B cell (primary cell): ENCODE measurements at places on chromosomes 11 and 22.

GRCh38 chr11:67482275-67482826 is 475 bp upstream of the AIP start:
- DNase-seq, result no peak

GRCh38 chr22:50713571-50714056 is 24.4 kb upstream of the ACR start:
- no peak for DNase-seq

DNA sequence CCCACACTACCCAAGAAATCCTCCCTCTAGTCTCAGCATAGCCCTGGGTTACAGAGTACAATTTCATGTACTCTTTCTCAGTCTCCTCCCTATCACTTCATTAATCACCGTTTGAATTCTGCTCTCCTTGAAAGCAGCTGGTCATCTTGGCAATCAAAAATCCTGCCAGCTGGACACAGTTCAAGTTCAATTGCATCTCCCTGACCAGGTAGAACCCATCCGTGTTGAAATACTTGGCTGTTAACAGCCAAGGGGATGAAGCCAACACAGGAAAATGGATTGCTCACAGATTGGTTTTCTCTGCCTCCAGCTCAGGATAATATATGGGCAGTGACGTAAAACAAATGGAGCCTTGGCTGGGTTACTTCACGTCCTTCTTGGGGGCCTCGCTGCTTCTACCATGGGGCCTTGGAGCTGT is 55.1 kb upstream of the GRK3 start:
- no peak for DNase-seq

DNA sequence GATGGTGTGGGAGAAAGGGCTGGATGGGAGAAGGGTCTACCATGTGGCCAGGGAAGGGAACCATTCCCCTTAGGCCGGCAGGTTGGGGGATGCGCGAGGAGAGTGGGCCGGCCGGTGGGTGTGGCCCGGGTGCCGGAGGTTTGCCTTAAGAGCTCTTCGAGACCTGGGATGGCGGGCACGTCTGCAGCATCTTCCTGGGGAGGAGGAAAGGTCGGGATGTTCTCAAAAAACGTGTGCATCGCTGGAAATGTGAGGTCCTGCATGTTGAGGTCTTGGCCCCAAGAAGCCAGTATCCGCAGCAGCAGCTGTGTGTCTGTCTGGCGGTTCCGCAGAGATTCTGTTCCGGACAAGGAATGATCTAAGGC is 1.4 kb downstream of the NAV2 start:
- DNase-seq, result peak; percentile 28
